Non-pigmented ciliary epithelial cell (primary cell): ENCODE measurements at places on chromosomes 4 and X.

- no peak for DNase-seq
Observed at GRCh38 chrX:45872480-45872879, 671.8 kb upstream of the DIPK2B start.

DNA sequence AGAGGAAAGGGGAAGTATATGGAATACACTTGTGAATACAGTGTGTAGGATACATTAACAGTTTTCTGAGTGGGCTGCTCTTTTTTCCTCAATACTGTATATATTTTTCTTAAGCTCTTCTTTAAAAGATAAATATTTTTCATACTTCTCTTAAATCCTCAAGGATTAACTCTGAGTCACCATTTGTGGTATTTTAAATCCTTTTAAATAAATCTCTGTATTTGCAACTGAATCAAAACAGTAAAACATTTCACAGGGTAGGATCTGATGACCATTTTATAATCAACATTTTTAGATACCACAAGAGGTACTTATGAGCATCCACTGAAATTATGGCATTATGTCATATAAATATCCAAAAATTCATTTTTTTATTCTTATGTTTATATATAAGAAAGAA lies 87.6 kb downstream of the GAB1 start:
- peak; percentile 27 for DNase-seq

GRCh38 chr4:25803720-25804225 lies 59.0 kb downstream of the SEL1L3 start:
- no peak for DNase-seq

DNA sequence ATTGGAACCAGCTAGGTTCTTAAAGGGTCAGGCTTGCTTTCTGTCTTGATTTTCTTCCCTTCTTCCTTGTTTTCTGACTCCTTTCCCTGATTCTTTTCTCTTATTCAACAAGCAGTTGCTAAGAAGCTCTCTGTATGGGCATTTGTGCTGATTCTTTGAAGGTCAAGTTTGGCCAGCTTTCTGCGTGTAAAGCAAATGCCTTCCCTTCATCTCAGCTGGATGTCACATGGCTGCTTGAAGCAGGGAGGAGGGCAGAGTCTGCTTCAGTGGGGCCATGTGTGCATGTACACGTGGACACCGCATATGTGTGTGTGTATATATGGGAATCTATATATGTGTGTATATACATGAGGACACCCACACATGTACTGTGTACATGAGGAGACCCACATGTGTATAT lies 139.9 kb upstream of the ATP6AP2 start:
- no peak for DNase-seq

- no peak for DNase-seq
Observed at GRCh38 chr4:85498068-85498733, 23.3 kb downstream of the ARHGAP24 start.

- DNase-seq: peak; percentile 92
Observed at GRCh38 chr4:176902710-176903323, 110.1 kb upstream of the VEGFC start.

- DNase-seq: no peak
Observed at GRCh38 chrX:69311936-69312670, 146.8 kb upstream of the PJA1 start.

- no peak for DNase-seq
Observed at GRCh38 chrX:129823115-129823514, 20.6 kb downstream of the ZDHHC9 start.

GRCh38 chr4:173370130-173370476 lies 651 bp upstream of the SAP30 start:
- no peak for DNase-seq
